Thyroid gland (tissue), 4 donors: ENCODE measurements at places on chromosomes 5 and 9. TPM values are rescaled to one million over a fixed set of nuclear protein-coding genes. Genes with fewer than 3 reads are reported as not detected.

- no peak for DNase-seq
These were observed 79.8 kb downstream of the ACTBL2 start for GRCh38 chr5:57402761-57403160.

DNA sequence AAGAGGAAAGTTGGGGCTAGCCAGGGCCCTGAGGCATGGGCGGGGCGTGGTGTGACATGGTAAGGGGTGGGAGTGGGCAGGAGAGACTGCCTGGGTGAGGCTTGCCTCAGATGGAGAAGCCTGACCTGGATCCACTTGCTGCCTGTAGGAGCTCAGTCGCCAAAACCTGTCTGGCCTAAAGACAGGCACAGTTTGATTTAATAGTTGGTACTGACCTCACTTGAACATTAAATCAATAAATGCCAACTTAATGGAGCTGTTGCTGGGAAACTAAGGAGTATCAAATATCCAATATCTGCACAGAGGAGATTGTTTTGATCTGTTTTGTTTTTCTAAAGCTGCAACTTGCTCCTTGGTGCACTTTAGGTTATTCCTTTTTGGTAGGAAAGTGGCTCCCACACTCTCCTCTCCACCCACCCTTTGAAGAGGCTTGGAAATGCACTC is 86.4 kb downstream of the RCL1 start:
- DNase-seq: no peak

GRCh38 chr5:163458778-163459385 is 1.0 kb downstream of the NUDCD2 start:
- no peak for DNase-seq

GRCh38 chr5:139635606-139636206 is 12.4 kb upstream of the CXXC5 start:
- peak; percentile 96 for DNase-seq

DNA sequence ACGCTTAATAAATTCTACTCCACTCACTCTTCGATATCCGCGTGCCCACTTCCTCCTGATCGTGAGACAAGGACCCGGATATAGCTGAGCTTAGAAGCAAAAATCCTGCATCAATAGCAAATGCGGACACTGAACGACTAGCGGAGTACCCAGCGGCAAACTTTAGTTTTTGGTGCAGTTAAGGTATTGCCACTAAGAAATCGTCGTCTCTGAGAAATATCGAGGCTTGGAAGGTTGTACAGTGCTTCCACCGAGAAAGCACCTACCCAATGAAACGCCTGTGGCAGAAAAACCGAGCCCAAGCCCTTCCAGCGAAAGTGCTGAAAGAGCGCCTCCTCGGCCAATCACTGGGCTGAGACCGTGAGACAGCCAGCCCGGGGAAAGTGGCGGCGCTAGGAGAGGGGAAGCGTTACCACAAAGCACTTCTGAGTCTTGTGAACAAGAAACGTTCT is 32.2 kb downstream of the ANXA2R start:
- DNase-seq: peak; percentile 17

DNA sequence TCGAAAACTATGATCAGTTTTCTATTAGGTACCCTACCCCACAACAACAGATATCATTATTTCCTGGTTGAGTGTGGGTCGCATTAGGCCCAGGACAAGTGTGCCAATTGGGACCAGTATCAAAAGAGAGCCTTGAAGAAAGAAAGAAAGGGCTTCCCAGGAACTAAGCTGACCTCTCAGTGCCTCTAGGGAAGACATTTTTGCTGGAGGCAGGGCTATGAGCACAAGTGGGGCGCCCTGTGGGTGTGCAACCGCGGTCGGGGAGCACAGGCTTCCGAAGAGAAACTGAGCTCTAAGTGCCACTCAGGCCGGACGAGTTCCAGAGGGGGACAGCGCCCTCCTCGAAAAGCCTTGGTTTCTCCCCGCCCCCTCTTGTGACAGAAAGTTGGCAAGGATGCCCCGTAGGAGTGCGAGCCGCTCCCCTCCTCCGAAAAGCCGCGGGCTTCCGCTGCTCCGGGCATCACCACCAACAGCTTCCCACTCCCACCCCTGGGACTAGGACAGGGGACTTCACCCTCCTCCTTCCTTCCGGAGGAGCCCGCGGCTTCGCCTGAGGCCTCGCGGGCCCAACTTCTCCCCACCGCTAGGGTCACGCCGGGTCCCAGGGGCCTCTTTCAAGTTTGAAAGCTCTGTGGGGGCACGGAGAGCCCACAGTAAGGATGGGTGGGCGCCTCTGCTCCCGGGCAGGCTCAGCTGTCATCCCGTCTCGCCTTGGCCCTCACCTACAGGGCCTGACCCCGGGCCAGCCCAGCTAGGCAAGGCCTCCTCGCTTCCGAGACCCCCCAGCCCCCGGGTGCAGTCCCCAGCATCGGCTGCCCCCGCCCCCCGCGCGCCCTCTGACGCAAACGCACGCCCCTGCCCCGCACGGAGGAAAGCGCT is 2.0 kb downstream of the NR2F1-AS1 start:
- DNase-seq: peak; percentile 24

DNA sequence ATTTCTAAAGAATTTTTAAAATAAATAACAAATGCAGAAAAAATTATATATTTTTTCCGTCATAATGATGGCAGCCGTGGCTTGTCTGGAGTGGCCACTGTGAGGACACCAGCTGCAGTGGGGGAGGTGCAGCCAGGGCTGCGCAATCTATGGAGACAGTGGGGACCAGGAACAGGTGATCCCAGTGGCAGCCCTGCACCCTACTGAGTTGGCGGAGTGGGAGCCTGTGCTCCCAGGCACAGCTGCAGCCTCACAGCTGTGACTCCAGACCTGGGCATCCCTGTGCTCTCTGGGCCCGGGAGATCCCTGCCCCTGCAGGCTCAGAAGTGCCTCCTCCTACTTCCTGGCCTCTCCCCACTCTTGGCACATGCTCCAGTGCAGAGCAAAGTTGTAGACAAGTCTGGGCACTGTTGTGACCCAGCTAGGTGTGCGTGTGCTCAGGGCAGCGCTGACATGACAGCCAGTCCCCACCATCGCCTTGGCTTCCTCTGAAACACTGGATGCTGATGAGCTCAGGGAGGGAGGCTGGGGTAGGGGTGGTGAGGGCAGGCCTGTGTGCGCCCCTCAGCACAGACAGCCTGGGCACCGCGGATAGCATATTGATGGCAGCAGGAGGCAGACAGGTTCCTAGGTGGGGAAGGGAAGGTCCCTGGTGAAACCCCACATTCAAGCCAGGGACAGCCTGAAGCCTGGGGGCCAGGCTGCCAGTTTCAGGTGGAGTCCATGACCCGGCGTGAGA is 96.0 kb upstream of the PRR16 start:
- no peak for DNase-seq

GRCh38 chr5:14506661-14507060 is 74.9 kb upstream of the OTULINL start:
- DNase-seq: no peak

- DNase-seq: no peak
These were observed 461.8 kb downstream of the KIF4B start for GRCh38 chr5:155475318-155475717.

GRCh38 chr5:172421-172820 is 18.9 kb upstream of the LRRC14B start:
- no peak for DNase-seq

GRCh38 chr9:18881758-18882157 is 151.3 kb downstream of the SAXO1 start:
- DNase-seq: no peak

DNA sequence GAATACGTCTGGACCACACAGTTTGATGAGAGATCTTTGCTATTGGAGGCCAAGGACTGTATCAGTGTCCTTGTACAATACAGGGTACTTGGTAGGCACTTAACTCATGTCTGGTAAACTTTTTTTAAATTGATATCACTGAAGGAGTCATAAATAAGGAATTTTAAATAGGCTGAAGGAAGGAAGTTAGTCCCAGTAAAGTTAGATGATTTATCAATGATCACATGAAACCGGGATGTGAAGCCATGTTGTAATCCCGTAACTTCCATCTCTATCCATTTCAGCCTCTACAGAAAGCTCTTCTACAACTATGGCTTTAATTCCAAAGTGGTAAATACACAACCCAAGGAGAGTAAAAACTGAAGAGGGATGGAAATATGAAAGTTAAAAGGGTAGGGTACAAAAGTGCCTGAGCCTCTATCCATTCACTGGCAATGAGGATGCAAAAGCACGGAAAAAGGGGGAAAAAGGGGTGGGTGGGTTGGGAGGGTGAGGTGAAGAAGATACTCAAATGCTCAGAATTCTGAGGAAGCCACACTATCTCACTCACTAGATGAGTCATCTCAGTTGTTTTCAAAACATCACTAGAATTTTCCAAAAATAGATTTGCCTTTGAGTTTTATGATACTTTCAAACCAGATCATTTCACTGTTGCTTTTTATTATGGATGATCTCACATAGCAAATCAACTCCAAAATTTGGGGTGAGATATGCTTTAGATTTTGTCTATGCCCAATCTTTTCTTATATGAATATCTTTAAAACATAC is 1053.5 kb downstream of the NR2F1-AS1 start:
- no peak for DNase-seq

DNA sequence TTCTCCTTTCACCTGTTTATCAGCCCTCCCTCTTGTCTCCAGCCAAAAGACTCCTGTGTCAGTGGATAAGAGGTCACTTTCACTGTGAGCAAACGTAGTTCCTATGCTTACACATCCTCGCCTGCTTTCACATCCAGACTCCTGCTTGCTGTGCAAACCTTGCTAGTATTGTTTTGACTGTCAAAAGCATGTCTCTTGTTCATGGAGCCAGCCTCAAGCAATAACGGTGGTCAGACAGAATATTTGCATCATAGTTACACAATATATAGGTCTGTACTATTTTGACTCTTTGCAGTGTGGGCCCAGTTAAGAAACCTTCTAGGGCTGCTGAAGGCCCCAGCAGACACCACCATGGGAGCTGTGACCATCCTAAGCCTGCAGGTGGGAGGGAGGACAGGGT is 420.0 kb downstream of the SEMA5A start:
- DNase-seq: no peak

DNA sequence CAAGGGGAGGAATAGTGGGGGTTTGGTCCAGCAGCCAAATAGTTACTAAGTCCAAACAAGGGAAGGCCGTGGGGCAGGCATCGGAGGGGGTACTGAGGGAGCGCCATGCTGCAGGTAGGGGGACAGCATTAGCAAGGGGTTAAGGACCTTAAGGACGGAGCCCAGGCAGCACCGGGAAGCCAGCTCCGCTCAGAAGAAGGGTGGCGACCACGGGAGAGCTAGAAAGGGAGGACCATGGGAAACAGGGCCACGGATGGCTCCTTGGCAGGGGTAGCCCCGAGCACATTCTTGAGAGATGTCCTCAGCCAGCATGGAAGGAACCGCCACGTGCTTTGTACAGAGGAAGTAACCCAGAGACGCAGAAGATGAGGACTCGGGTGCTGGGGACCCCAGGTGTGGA is 76.2 kb upstream of the STXBP1 start:
- no peak for DNase-seq

DNA sequence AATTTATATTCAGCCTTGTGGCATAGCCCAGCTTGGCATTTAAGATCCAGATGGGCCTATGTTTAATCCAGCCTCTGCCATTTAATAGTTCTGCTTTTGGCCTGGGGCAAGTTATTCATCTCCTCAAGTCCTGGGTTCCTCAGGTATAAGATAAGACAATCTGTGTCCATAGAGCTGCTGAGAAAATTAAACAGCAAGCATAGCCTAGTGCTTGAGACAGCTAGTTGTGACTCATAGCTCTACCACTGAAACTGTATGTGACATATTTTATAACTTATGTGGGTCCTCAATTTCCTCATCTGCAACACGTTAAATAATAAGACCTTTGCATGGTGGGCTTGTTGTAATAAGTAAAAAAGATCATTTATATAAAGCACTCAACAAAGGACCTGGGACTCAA is 53.3 kb upstream of the ATP10B start:
- DNase-seq: no peak

DNA sequence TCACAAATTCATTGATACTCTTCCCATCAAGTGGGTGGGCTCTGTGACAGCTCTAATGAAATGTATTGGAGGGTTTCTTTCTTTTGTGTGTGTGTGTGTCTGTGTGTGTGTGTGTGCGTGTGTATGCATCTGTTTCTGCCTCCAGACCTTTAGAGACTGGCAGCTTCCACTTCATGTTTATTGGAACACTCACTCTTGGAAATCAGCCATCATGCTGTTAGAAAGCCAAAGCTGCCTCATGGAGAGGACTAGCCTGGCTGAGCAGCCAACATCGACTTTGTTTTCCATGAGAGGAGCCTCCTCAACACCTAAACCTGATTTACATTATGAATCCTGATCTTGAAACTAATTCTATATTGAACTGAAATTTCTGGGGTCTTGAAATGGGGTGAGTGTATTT is 128.5 kb upstream of the FAM174A start:
- peak; percentile 63 for DNase-seq

DNA sequence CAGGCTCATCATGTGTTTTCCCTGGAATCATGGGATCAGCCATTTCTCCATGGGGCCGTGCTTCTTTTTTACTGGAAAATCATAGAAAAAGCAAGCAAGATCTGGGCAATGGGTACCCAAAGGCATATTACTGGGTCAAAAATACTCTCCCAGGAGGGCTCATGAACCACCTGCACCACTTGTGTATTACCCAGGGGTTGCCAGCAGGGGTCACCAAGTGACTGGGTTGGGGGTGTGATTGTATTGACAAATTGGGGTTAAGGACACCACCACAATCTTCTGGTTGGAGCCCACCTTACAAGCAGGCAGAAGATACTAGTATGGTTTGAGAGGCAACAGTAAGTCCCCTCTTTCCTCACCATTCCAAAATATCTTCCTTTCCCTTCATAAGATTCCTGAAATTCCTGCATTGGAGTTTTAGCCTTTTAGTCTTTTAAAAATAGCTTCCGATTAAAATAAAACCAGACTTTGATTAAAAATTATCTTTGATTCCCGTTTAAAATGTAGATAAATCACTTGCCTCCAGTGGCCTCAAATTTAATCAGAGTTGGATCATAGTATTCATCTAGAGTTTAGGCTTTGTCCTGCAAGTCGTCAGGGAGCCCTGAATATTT is 603.3 kb downstream of the KIF4B start:
- DNase-seq: peak; percentile 50

DNA sequence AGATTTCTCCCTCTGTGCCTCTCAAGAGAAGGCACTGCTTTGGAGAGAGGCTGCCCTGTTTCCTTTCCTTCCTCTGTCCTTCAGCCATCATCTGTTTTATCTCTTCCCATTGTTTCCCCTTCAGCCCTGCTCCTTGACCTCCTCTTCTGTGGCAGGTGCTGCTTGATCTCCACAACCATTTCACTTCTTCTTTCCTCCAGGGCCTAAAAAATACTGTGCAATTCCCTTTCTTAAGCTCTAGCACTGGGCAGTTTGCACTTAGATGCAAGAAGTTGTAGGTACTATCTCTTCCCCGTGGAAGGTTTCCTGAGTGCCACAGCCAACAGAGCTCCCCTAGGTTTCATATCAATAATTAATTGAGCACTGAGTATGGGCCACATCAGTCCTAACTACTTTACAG is 8.8 kb upstream of the ADRB2 start:
- DNase-seq: no peak

- DNase-seq: no peak
These were observed 150.0 kb upstream of the VCAN start for GRCh38 chr5:83321483-83322055.

Gene IL9
- not detected for total RNA-seq

Gene SLC6A19
- not detected for total RNA-seq

Gene TTC16
- not detected for total RNA-seq

Gene CDH10
- not detected for total RNA-seq

Gene GFI1B
- total RNA-seq: not detected

Gene LCN9
- not detected for total RNA-seq

Gene PRELID1
- 58.2 TPM for total RNA-seq

Gene SLC28A3
- total RNA-seq: 0.22 TPM

Gene SLC34A1
- not detected for total RNA-seq

Gene PRSS3
- total RNA-seq: not detected

Gene KIAA1191
- 109 TPM for total RNA-seq

Gene TMEFF1
- 5.0 TPM for total RNA-seq

Gene S1PR3
- 6.4 TPM for total RNA-seq

Gene AHRR
- total RNA-seq: 2.1 TPM

Gene PCA3
- not detected for total RNA-seq

Gene EQTN
- not detected for total RNA-seq
